H9 (cell line): ENCODE measurements at places on chromosomes 4 and X.

DNA sequence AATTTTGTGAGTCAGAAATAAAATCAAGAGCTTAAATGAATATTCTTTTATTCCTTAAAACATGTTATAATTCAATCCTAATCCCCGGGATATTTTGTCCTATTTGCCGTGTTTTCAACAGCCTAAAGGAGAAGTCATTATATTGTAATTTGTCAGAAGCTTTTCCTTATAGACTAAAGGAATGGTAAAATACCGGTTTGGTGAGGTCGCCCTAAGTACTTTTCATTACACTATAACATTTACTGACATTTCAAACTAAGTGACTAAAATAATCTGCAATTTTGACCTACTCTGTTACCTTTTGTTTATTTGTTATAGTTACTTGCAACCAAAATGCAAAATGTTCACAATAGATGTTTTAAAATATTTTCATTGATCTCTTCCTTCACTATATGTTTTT is 8.8 kb downstream of the DCLK2 start:
- no peak for DNase-seq

- no peak for DNase-seq
Measured at GRCh38 chr4:143713955-143714625, 13.6 kb upstream of the FREM3 start.

GRCh38 chr4:82126512-82127040 is 247.2 kb downstream of the HNRNPD start:
- no peak for DNase-seq

DNA sequence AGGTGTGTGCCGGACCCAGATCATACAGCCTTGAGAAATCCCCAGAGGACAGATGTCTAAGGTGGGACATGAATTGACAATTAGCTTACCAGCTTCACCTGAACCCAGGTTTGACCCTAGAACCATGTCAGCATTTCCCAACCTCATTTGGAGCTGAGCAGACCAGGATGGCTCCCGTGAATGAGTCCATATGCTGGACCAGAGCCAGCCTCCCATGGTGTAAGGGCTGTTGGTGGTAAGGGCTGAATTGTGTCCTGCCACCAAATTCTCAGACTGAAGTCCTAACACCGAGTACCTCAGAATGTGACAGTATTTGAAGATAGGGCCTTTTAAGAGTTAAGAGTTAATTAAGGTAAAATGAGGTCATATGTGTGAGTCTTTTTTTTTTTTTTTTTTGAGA is 88.3 kb downstream of the SLC34A2 start:
- no peak for DNase-seq

- DNase-seq = no peak
Measured at GRCh38 chr4:150259861-150260567, 181.8 kb downstream of the DCLK2 start.

DNA sequence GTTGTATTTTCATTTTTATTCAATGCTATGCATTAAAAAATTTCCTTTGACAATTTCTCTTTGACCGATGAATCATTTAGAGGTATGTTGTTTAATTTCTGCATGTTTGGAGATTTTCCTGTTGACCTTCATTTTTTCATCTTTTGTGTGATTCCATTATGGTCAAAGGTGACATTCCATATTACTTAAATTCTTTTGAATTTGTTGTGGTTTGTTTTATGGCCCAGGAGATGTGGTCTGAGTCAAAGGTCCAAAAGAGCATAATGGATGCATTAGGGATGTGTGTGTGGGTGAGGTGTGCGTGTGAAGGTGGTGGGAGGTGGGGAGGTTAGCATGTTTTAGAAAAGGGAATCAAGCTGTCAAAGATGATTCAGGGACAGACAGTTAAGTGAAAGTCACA is 76.0 kb upstream of the GIMD1 start:
- DNase-seq = no peak

DNA sequence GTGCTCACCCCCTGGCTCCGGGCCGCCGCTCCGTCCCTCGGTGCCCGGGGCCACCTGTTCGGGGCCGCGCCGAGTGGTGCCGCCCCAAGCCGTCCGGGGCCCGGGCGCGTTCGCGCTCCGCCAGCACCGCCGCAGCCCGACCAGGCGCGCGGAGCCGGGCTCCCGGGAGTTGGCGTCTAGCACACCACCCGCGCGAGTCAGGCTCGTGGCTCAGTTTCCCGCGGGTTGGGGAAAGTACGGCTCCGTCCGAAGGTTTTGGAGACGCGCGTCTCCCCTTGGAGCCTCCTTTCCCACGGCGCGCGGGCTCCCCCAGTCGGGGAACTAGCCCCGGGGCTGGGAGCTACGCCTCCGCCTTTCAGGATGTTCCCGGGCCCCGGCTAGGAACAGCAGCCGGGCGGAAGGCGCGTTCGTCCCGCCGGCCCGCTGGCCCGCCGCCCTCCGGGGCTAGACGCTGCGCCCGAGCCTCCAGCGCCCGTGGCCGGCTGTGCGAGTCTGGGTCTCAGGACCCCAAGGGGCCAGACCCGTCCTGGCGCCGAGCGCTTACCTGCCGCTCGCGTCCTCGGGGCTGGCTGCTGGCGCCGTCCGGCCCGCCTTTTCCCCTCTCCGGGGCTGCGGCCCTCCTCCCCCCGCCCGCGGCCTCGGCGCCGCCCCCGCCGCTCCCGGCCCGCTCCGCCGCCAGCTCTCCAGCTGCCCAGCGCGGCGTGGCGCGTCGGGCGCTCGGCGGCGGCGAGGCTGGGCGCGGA is at the start of gene ADGRG2:
Gene ADGRG2 (minus strand): TSS at position 571 of the 743 bp plus-strand sequence. CDS start 53,634 bp downstream, outside the sequence.
- peak; percentile 37 for DNase-seq

- DNase-seq = no peak
Measured at GRCh38 chr4:52251864-52252263, 200.8 kb downstream of the SPATA18 start.

GRCh38 chrX:41148553-41148952 is 63.3 kb downstream of the USP9X start:
- no peak for DNase-seq

GRCh38 chr4:162793571-162793970 is 373.1 kb downstream of the NAF1 start:
- no peak for DNase-seq

DNA sequence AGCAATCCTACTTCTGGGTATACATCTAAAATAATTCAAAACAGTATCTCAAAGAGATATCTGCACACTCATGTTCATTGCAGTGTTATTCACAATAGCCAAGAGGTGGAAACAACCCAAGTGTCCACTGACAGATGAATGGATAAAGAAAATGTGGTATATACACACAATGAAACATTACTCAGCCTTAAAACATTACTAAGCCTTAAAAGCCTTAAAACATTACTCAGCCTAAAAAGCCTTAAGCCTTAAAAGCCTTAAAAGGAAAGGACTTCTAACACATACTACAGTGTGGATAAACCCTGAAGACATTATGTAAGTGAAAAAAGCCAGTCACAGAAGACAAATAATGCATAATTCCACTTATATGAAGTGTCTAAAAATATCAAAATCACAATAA is 40.3 kb upstream of the TFDP3 start:
- no peak for DNase-seq

DNA sequence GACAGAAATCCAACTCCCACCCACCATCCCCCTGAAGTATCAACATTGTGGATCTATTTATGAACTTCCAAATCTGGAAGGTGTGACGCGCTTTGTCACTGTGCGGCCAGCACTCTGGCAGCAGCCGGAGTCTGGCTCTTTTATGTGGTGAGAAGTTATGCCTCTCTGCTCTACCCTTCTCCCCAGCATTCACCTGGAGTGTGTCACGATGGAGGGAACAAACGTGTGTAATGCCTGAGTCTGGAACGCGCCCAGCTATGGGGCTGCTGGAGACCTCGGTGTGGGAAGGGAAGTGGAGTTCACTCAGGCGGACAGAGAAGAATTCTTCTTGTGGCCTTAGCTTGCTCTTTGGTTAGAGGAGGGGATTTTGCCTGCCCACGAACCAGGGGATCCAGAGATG is 222.1 kb upstream of the RPL34 start:
- no peak for DNase-seq

GRCh38 chrX:69015156-69015555 is 150.1 kb downstream of the PJA1 start:
- DNase-seq = peak; percentile 6

GRCh38 chrX:16039834-16040233 is 83.5 kb upstream of the GRPR start:
- no peak for DNase-seq

DNA sequence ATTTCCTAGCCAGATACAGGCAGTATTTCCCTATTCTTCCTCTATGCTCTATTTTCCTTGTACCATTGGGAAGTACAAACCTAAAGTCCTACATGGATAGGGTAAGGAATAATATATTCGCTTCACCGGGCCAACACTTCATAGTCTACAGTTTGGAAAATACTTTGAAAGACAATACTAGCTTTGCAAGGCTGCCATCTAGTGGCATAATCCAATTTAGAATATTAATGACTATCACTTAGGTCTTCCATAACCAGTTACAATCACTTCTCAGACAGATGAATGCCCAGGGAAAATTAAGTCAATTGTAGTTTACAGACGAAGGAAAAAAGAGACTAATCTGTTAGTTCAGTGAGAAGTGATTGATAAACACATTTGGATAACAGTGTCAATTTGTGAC is 141.0 kb upstream of the FAM47C start:
- no peak for DNase-seq

GRCh38 chrX:340121-340520 is 21.5 kb upstream of the GTPBP6 start:
- DNase-seq = no peak

DNA sequence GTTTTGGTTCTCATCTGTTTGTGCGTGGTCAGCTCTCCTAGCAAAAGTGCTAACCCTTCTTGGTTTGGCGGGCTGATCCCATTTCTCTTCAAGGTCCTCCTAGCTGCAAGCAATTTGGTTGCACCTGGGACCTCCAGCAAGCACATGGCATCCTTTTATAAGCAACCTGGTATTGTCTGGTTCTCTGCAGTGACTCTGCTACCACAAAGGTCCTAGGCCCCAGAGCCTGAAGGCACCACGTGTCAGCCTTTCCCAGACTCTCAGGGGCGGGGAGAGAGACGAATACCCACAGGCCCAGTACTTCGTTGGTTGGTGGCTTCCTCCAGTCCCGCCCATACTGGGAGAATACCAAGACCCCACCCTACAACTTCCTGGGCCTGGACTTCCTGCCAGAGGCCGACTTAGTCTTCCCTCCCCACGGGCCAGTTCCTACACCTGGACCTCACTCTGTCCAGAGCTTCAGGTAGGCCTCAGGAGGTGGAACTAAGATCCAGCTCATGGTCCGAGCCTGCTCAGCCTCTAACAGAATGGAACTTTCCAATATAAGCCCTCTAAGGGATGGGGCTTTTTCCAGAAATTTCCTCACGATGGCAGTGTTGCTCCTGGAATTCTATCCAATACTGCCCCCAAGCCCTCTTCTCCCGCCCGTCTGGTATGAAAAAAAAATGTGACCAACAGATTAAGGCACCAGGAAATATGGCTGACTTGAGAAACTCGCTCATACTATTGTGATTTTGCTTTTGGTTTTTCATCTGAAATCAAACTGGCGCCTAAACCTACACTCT is 192.5 kb upstream of the STK26 start:
- DNase-seq = peak; percentile 95

DNA sequence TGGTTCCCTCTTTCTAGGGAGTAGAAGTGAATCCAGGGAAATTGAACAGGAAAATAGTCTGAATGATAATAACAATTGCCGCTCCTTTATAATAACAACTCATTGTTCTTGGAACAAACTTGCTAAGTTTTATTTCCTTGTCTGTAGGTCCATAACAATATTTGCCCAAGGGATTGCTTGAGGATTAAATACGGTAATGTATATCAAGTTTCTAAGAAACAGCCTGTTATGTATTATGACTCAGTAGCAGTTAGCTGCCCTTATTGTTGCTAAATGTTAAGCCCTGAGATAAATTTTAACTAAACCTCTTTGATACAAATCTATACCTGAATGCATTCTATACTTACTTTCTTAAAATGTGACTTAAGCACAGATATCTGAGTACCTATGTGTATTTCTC is 215.9 kb upstream of the AADAT start:
- DNase-seq = no peak

GRCh38 chr4:48275247-48275646 is 5.6 kb upstream of the TEC start:
- no peak for DNase-seq

DNA sequence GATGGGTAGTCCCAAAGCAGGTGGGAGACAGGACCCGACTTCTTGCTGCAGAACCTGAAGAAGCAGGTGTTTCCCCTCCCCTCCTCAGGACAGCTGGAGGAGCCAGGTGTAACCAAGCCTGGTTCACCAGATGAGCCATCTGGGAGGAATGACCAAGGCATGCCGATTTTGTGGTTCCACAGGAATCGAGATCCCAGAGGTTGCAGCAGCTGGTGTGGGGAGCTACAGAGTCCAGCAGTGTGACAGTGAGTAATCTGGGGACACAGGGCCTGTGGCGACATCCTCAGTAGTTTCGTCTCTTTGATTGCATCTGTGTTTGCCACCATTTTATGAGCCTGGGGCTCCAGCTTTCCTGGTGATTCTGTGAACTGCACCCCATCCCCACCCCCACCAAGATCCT is 2.6 kb upstream of the NDP start:
- no peak for DNase-seq

DNA sequence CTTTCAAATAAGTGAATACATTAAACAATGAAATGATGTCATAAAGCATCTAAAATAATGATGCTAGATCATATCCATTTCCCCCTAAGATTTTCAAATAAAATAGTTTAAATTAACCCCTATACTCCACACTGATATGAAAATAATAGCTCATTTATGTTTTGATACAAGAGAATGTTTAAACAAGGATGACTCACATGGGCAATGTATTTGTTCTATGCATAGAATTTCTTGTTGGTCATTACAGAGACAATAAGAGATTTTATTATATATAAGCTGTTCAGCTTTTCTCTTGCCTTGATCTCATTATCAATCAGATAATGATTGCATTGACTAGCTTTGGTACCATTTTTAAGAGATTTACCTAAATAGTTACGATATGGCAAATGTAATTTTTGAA is 411.7 kb downstream of the ARHGAP24 start:
- DNase-seq = no peak

DNA sequence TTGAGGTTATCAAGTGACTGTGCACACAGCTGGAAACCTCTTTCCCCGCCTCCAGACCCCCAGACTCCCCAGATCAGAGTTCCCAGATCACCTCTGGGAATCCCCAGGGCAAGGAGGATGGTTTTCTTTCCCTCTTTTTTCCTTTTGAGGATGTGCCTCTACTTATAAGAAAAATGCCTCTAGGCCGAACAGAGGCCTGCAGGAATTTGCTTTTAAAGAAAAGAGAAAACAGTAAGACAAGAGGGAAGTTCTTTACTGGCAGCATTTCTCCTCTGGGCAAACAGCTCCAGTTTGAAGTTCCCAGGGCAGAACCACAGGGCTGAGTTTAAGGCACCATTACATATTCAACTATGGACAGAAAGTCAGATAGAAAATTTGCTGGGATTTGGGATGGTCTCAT is 837.9 kb upstream of the LCORL start:
- DNase-seq = no peak

- no peak for DNase-seq
Measured at GRCh38 chr4:112422644-112423043, 93.3 kb downstream of the NEUROG2 start.

DNA sequence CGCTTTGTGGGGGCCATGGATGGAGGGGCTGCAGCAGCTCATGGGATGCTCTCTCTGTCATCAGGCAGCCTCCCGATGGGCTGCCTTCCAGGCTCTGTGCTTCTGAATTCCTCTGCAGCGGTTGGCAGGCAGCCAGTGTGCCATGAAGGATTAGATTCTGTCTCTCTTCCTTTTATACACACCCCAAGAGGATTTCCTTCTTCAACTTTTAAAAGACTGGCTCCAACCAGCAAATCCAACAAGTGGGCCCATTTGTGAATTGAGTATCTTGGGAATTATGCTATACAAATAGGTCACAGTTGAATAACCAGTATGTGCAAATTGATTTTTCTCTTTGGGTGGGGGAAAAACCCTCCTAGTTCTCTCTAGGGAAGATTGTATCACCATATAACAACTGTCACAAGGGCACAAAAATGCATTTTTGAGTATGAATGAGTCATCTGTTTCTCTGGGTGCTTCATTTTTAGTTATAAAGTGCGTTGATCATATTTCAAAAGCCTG is 96.8 kb upstream of the FAT1 start:
- no peak for DNase-seq
